ENCODE measurements at places on chromosomes 2 and 18. TPM values are rescaled to one million over a fixed set of nuclear protein-coding genes. Genes with fewer than 3 reads are reported as not detected.

The STON1 gene
- total RNA-seq: 0.57 TPM

The CHN1 gene
- total RNA-seq: 21.5 TPM

The COL4A4 gene
- total RNA-seq: 1.9 TPM

The MC4R gene
- total RNA-seq: not detected

The CFAP221 gene
- total RNA-seq: 0.22 TPM

The FOXD4L1 gene
- 0.09 TPM for total RNA-seq

The PTPN18 gene
- 33.3 TPM for total RNA-seq

The TNFAIP6 gene
- 0.60 TPM for total RNA-seq

The TMEM17 gene
- total RNA-seq: 4.8 TPM

The PLEKHM3 gene
- total RNA-seq: 2.0 TPM

The RAPH1 gene
- total RNA-seq: 6.5 TPM

The TGFA gene
- total RNA-seq: 8.2 TPM

The ZNF2 gene
- 3.8 TPM for total RNA-seq

The RFTN2 gene
- not detected for total RNA-seq

The RAX gene
- not detected for total RNA-seq

The ABCG5 gene
- total RNA-seq: not detected

The AKAIN1 gene
- total RNA-seq: not detected

The SRD5A2 gene
- total RNA-seq: 0.02 TPM

The MAP3K19 gene
- not detected for total RNA-seq

The CD8B2 gene
- total RNA-seq: not detected

The C2orf92 gene
- 0.26 TPM for total RNA-seq

The ASTL gene
- total RNA-seq: not detected

The C1GALT1C1L gene
- 2.2 TPM for total RNA-seq

The DTNA gene
- total RNA-seq: 0.14 TPM

The VAMP8 gene
- 18.2 TPM for total RNA-seq

The MTHFD2 gene
- total RNA-seq: 156 TPM

The IL36G gene
- total RNA-seq: not detected

The AQP12B gene
- total RNA-seq: not detected

The VWC2L gene
- not detected for total RNA-seq

The ALPI gene
- total RNA-seq: not detected

The CDCA7 gene
- total RNA-seq: 44.3 TPM

The ZNF396 gene
- 0.75 TPM for total RNA-seq

Measured in A549 treated with dexamethasone at 1 μM for 4 hours (cell line).